ENCODE measurements at places on chromosomes 16 and 17.

GRCh38 chr17:11638700-11639265, 40.5 kb downstream of the DNAH9 start:
- no peak for DNase-seq

DNA sequence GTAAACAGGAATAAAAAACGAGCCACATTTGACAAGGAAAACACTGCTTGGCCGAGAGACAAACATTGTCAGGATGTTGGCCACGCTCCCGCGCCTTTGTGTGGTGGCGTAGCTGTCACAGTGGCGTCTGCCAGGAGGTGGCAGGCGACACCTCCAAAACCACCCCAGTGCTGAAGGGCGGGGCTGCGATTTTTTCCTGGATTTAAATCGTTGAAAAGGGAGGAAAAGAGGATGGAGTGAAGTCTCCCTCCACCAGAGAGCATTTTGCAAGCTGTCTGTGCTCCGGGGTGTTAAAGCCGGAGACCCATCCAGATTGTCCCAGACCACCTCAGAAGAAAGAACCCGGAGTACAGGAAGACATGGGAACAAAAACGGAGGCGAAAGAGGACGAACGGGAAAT, 12.7 kb downstream of the MRM3 start:
- DNase-seq, result no peak

- DNase-seq, result no peak
These were observed 1.8 kb upstream of the ACTG1 start for GRCh38 chr17:81514489-81514738.

GRCh38 chr17:16472539-16472938, 19.5 kb downstream of the LRRC75A start:
- DNase-seq, result no peak

DNA sequence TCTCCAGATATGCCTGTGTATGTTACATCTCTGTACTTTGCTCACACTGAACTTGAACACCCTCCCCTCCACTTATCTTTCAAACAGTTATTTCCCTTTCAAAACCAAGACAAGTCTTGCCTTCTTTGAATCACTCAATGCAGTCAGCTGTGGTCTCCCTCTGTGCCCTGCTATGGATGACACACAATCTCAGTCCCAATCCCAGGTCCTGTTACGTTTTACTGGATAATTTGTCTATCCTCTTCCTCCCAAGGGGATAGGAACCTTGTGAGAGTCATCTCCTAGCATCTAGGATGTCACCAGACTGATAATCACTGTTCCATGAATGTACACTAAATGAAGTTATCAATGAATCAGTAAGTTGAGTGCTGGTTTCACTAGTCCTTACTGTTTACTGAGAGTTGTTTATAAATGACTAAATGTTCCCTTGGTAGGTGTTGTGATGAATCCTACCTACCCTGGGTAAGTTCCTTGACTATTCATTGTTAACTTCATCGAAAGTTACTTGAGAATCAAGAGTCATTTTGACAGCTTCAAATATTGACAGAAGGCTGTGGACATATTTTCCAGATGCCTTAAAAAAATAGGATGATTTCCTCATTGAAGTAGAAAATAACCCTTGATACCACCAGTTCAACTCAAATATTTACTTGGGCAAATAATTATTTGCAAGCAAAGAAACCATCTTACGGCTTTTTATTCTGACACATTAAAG, 244.9 kb downstream of the PRKCA start:
- DNase-seq, result no peak

DNA sequence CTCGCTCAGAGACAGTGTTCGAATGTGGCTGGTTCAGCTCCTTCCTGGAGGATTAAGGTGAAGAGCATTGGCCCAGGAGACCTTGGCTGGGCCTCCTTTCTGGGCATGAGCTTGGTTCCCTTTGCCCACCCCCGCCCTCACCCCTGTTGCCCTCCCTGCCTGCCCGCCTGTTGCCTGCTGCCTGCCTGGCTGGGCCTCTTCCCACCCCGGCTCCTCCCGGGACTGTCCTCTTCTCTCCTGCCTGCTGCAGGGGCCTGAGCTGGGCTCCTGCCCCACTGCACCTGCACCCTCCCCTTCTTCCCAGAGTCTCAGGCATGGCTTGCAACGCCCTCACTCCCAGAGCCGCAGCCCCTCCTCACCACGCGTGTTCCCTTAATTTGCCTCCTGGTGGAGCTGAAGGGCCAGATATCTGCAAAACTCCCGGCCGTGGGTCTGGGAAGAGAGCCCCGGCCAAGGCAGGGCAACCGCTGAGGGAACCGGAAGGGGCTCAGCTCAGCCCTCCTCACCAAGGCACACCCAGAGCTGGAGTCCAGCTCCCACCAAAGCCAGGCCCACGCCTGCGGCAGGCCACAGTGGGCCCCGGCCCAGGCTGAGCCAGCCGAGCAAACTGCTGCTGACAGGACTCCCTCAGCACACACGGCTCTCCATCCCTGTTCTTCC, 31.2 kb downstream of the MNT start:
- DNase-seq, result peak; percentile 19

DNA sequence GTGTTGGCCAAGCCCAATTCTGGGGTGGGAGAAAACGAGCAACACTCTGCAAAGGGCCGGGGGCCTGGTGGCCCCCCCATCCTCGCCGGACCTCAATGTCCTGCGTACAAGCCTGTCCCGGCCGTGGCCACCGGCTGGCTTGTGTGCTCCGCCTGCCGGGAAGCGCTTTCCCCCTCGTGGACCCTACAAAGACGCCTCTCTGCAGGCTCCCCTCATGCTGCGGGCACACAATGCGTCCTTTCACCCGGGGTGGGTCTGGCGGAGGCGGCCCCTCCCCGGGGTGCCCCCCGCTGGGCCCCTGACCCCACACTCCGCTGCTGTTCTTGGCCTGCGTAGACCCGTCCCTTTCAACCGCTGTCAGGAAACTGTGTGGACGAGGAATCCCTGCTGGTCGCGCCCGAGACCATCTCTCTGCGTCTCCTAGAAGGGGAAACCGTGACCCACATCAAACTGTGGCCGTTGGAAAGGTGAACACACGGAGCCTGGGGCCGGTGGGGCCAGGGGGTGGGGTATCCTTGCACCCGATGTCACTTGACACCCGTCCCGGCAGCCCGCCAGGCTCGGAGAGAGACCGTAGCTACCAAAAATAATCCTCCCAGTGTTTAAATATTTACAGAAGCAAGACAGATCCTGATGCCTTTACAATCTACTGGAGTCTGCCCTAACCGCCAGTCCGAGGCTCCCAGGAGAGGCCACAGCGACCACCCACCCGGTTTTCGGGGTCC, 43.6 kb downstream of the TBC1D16 start:
- DNase-seq, result no peak

DNA sequence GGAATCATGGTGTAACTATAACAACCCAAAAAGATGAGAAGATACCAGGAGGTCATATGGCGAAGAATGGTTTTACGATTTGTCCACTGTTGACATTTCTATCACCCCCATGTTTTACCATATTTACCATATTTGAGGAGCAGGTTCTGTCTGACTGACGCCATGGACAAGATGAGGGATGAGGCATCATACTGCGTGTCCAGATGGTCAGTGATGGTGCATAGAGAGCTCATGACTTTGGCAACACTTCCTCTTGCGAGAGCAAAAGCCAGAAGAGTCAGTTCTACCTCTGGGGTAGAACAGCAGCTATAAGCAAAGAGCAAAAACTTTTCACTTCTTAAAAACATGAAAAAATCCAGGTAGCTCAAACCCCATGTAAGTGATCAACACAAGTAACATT, 38.3 kb downstream of the ZZEF1 start:
- DNase-seq, result no peak

GRCh38 chr16:57540387-57540786, 2.1 kb upstream of the ADGRG5 start:
- DNase-seq, result no peak

DNA sequence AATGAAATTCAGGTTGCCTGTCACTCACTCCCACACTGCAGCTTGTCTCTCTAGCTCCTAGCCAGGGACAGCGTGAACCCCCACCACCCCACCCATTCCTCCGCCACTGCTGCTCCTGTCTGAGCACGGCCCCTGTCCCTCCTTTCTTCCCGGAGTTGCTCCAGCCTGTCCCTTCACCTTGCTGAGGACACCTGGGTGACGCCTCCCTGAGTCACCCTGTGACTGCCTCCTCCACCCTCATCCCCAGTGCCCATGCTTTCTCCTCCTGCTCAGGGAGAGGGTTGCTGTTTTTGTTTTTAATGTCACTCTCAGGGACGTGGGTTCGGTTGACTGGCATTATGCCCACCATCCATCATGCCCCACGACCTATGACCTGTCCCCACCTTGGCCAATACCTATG, 25.8 kb upstream of the NAT9 start:
- no peak for DNase-seq

DNA sequence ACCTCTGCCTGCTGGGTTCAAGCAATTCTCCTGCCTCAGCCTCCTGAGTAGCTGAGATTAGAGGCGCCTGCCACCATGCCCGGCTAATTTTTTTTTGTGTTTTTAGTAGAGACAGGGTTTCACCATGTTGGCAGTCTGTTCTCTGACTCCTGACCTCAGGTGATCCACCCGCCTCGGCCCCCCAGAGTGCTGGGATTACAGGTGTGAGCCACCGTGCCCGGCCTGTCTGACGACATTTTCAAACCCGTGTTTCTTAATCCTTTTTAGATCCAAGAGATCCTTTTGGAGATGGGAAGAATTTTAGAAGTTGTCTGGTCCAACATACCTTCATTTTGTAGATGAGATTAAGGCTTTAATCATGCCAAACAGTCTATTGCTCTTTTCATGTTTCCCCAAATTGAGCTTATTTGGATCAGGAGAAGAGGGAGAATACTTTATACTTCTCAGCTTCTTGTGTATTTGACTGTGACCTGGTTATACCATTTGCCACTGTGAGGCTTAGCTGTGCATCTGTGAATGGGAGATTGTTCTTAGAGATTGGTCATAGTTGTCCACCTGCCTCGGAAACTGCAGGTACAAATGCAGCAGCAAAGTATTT, 25.8 kb downstream of the USP10 start:
- no peak for DNase-seq

DNA sequence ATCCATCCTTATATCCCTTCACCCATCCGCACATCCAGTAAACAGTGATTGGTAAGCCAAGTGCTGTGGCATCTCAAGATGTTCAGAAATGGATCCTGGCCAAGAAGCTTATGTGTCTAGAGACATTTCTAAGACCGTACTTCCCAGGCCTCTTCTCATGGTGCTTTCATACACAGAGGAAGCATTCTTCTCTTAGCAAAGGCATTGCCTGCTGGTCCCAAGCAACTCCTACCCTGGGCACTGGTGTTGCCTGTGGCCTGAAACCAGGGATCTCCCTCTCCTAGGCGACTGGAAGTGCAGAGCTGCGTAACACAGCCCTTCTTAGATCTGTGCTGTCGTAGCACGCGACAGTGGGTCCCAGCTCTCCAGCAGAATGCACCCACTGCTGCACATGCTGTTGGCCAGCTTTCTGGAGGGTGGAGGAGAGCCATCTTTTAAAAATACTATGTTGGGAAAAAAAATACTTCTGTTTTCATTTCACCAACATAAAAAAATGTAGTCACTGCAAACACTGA, 182.9 kb downstream of the CCDC182 start:
- DNase-seq, result no peak

- DNase-seq, result peak; percentile 64
These were observed 100.8 kb downstream of the ABCC12 start for GRCh38 chr16:48054881-48055601.

- DNase-seq, result no peak
These were observed 34.8 kb downstream of the CMTM3 start for GRCh38 chr16:66639091-66639885.

- no peak for DNase-seq
These were observed 3.2 kb upstream of the WDR24 start for GRCh38 chr16:693364-693763.

GRCh38 chr16:71746442-71747046, 22.0 kb upstream of the PHLPP2 start:
- DNase-seq, result peak; percentile 57

Measured in Kasumi-1 (cell line).